Placental pericyte (primary cell): ENCODE measurements at places on chromosomes 2 and 18. TPM values are rescaled to one million over a fixed set of nuclear protein-coding genes. Genes with fewer than 3 reads are reported as not detected.

Gene PSMA8
- not detected in 2 replicates for total RNA-seq

Gene UGT1A3
- total RNA-seq, result not detected in 2 replicates

Gene SERPINB3
- not detected in 2 replicates for total RNA-seq

Gene LYG1
- 0.44 TPM in 1 of 2 replicates, not detected in the other for total RNA-seq

Gene GBX2
- 0.66 and 1.3 TPM in 2 replicates for total RNA-seq
